ENCODE measurements at places on chromosomes 3 and 15. TPM values are rescaled to one million over a fixed set of nuclear protein-coding genes. Genes with fewer than 3 reads are reported as not detected.

Gene KNL1
- 10.6 TPM for total RNA-seq

Gene ARGFX
- not detected for total RNA-seq

Gene IL17RB
- 6.7 TPM for total RNA-seq

Gene IGSF10
- total RNA-seq = not detected

Gene SCAANT1
- total RNA-seq = not detected

Gene FXR1
- 40.8 TPM for total RNA-seq

Gene NCEH1
- 1.2 TPM for total RNA-seq

Gene ANAPC13
- total RNA-seq = 73.3 TPM

Gene BCL2A1
- not detected for total RNA-seq

All from stomach (tissue), 19 donors.